ENCODE measurements at places on chromosomes 3 and 15.

DNA sequence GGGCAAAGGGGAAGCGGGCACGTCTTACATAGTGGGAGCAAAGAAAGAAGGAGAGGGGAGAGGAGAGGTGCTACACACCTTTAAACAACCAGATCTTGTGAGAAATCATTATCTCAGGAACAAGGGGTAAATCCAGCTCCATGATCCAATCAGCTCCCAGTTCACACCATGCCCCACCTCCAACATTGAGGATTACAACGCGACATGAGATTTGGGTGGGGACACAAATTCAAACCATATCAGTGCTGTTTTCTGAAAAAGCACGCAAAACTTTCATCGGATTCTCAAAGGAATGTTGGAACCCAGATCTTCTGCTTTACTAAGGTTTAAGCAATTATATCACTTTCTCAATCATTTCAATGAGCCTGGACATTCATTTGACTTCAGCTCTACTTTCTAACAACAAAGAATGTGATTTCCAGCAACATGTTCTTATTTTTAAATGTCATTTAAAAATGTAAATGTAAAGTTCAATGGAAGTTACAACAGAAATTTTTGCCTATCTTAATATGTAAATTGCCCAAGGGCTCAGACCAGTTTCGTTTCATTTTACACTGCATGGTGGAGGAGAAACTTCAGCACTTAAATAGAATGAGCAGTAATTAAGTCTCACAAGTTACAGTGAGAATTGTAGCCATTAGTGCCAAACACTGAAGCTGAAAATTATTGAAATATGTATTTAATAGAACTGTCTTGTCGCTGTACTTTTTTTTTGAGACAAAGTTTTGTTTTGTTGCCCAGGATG is 8.4 kb upstream of the CCDC54 start:
- DNase-seq, result no peak

- no peak for DNase-seq
Measured at GRCh38 chr3:161957467-161957866, 460.9 kb downstream of the OTOL1 start.

DNA sequence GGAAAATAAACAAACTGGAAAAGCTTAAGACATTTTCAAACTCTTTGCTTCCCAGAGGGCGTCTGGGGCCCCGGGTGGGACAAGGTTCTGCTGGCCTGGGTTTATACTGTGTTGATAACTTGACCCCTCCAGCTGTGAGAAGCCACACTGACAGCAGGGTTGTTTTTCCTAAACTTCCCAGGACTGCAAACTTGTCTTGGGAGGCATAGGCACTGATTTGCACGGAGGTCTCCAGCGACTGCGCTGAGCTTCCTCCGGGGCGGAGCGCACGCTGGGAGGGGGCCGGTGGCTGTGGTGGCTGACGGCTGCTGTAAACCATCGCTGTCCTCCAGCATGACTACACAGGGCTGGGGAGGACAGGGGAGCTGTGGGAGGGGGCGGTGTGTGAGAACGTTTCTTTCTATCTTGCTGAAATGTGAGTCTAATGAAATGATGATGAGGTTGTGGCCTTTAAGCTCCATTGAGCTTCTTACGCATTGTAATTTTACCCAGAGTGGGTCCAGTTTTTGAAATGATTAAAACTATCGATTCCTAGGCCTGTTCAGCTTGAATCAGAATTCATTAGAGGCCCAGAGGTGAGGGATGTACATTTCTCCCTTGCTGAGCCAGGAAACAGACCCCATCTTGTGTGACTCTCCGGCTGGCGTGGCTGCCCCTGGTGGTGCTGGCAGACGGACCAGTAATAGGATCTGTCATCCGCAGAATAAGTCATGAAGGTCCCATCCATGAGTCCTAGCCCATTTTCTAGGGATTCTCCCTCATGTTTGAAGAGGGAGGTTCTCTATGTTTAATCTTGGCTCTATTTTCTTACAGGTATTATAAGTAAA is 40.5 kb upstream of the VPS8 start:
- no peak for DNase-seq

- DNase-seq, result no peak
Measured at GRCh38 chr3:64354221-64354620, 129.0 kb upstream of the PRICKLE2 start.

DNA sequence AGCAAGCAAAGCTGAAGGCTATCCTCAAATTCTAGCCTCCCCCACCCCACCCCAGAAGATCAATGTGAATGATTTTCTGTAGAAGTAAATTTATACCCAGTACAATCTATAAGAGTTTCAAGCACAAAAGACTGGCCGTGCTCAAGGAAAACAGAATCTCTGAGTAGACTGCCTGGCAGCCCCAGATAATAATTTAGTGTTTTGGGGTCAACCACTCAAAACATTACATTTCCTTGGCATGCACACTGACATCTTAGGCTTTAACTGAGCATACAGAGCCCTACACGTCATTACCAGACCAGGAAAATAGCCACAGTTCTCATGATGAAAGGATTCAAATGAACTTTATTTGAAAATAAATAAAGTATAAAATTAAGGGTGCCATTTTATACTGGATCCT is 376.5 kb downstream of the TBL1XR1 start:
- no peak for DNase-seq

GRCh38 chr3:108394563-108394962 is 98.2 kb downstream of the HHLA2 start:
- DNase-seq, result no peak

DNA sequence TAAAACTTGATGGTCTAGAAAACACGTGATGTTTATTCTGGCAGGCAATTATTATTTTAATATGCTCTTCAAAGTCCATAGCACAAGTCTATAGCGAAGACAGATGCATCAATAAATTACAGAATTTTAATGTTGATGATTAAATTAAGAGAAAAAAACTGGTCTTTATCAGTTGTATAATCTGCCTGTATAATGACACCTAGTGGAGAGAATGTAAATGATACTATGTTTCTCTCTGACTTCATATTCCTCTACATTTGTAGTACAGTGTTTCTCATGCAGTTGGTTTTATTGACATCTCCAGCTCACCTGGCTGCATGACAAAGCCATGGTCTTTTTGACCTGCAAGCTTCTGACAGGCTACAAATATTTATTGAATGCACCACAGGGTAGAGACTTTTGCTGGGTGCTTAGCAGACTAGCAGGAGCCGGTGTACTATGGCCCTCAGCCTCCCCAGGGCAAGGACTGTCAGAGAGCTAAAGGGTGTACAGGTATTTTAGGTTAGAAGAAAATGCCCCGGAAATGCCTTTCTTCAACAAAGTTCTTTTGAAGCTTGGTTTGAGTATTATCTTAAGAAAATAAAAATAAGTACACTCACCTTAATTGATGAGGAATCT is 289.9 kb downstream of the GAP43 start:
- no peak for DNase-seq

DNA sequence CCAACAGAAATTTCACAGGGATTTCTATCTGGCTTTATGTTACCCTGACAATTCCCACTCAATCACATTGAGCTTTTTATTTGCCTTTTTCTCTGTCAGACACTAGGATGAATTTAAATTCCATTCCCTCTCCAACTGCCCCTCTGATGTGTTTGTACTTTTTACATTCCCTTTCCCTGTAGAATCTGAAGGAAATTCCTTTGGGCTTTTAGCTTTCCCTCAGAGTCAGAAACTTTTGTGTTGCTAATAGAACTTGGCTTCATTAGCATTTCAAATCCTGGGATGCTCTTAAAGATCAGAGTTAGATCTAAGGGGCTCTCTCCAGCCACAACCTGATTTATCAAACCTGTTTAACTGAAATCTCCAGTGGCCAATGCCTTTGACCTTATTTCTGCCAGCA is 7.9 kb upstream of the RARB start:
- no peak for DNase-seq

DNA sequence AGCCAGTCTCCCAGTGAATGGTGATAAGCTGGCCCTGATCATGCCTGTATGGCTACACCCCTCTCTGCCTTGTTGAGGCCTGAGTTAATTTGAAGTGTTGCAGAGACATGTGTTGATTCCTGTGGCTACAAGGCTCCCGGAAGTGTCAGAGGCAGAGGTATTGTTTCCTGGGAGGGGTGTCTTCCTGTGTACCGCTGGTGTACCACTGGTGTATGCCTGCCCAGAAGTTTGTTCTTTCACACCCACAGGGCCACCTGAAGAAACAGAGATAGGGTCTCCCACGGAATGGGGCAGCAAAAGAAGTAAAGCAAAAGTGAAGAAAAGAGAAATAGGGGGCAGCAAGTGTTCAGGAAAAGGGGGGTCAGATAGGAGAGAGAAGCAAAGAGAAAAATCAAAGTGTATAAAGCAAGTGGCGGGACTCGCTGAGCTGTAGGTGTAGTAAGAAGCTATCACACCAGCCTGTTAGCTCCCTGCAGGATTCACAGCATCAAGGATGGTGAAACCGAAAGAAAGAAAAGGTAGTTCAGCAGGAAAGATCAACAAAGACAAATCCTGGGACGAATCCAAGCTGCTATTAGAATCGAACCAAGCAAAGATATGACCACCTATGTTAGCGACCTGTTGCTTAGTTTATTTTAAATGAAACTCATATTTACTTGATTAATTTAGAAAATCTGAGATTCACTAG is 36.6 kb upstream of the CD47 start:
- DNase-seq, result no peak

- no peak for DNase-seq
Measured at GRCh38 chr3:52986049-52986448, 59.8 kb downstream of the SFMBT1 start.

GRCh38 chr3:42581400-42581708 is 413 bp downstream of the SEC22C start:
- no peak for DNase-seq

- DNase-seq, result no peak
Measured at GRCh38 chr3:43180027-43180426, 74.1 kb upstream of the POMGNT2 start.

DNA sequence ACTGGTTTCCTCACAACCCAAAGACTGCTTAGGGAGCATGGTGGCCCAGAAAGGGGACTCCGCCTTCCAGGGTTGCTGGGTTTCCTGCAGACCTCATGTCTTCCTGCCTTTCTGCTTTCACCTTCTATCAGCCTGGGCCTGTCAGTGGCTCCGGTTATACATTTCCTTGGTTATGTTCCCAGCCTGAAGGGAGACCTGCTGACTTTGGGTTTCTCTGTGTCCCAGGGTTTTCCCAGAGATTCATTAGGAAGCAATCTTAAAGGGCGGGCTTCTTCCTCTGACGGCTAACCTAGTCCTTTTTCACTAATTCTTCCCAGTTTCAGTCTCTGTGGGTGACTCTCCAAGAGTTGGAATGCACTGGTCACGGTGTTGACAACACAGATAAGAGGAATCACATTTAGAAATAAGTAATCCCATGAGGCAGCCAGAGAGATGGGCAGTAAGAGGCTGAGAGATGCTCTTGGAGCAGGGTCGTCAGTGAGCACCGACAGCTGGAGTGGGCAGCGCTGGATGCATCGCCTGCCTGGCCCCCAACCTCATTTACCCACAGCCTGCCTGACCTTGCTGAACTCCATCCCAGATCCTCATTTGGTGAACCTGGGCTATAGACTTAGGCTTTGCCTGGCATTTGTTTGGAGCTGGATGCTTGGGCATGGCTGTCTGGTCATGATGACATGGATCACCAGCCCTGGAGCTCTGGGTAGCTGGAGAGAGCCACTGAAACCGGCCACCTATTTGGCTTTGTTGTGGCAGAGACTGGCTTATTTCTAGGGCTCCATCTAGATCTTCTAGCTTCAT is 10.0 kb upstream of the EHD4 start:
- no peak for DNase-seq

DNA sequence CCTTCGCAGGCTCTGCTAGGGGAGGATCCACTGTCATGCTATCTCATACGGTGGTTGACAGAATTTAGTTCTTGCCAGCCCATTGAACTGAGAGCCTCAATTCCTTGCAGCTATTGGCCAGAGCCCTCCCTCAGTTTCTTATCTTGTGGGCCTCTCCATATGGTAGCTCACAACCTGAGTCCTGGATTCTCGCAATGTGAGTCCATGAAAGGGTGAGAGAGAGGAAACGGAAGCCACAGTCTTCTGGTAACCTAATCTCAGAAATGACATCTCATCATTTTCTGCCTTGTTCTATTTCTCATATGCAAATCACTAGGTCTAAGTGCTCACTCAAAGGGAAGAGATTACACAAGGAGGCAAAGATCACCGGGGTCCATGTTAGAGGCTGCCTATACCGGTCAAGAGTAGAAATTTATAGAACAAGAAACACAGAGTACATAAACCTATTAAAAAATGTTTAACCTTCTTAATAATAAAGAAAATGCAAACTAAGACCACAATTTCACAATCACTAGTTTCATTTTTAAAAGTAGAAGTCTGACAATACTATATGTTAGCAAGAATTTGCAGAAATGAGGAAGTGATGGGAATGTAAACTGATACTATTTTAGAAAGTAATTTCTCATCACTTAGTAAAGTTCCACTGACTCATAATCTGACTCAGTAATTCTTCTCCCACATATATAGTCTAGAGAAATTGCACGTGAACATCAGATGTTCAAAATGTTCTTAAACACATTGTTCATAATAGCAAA is 378.4 kb upstream of the AGTR1 start:
- no peak for DNase-seq

GRCh38 chr15:60328852-60329443 is 68.8 kb downstream of the ANXA2 start:
- peak; percentile 17 for DNase-seq

All from stimulated activated CD4-positive, alpha-beta T cell treated with anti-CD3 and anti-CD28 coated beads, Interleukin-12 subunit alpha, Interleukin-12 subunit beta, amount 100 ng/mL, for 24 hours (primary cell).